ENCODE measurements at places on chromosomes 12 and 14.
A peak's percentile ranks its signal among the peaks of the same experiment; 100 is the strongest.

- DNase-seq, result peak; percentile 95
Observed at GRCh38 chr12:124518051-124518932, 49.1 kb downstream of the NCOR2 start.

DNA sequence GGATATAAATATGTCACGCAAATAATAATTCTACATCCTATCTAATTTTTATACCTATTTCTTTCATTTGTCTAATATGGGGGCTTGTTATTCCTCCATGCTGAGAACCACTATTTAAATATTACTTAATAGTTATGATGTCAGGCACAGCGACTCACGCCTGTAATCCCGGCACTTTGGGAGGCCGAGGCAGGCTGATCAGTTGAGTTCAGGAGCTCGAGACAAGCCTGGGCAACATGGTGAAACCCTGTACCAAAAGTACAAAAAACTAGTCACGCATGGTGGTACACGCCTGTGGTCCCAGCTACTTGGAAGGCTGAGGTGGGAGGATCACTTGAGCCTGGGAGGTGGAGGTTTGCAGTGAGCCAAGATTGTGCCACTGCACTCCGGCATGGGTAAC is 45.2 kb downstream of the GXYLT1 start:
- no peak for DNase-seq

- DNase-seq, result no peak
Observed at GRCh38 chr12:33546004-33546403, 106.4 kb upstream of the SYT10 start.

DNA sequence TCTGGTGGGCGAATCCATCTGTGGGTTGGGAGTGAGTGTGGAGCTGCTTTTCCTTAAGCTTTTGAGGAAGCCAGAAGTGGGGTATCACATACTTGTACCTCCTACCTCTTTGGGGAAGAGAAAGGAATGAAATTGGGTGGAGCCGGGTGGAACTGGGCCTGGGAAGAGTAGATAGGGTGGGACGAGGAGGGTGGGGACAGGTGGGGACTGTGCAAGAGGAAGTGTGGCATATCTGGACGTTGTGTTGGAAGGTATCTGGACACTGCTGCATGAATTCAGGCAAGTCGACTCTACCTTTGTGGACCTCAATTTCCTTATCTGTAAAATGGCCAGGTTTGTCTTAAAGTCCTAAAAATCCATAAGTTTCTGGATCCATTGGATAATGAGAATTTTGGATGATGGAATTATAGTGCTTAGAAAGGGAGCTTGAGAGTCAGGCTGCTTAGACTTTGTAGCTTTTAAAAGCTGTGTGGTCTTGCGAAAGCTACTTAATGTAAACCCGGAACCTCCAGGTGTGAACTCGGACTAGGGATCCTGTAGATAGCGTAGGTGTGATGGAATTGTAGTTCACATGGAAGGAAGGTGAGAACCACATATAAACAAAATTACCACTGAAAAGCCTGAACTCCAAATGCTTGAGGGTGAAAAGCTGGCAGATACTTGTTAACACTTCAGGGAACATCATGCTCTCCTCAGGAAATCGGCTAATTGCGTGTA is 2.1 kb downstream of the VRTN start:
- no peak for DNase-seq

GRCh38 chr12:66014818-66015217 is 115.7 kb downstream of the LLPH start:
- no peak for DNase-seq

- no peak for DNase-seq
Observed at GRCh38 chr14:32336702-32337101, 7.6 kb downstream of the AKAP6 start.

DNA sequence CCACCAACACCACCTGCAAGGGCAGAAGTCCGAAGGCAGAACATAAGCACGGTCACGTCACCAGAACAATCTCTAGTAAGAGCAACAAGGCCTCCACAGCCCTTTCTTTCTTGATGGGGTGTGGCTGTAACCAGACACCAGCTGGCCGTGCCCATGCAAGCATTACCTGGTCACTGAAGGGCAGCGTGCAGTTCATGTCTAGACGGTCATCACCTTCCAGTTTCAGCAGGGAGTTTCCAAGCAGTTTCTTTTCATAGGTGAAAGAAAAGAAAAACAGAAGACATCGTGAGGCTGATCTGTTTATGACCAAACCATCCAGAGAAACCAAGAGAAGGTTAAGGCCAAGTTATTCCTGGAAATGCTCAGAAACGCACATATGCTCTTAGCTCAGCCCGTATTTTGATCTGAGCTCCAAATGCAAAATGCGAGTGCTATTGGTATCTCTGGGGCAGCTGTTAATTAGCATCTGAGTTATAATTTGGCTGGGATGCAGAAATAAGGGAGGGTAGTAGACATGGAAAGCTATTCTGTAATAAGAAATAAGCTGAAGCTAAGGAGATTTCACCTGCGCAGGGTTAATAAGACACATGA is 42.5 kb downstream of the PRKAB1 start:
- no peak for DNase-seq

DNA sequence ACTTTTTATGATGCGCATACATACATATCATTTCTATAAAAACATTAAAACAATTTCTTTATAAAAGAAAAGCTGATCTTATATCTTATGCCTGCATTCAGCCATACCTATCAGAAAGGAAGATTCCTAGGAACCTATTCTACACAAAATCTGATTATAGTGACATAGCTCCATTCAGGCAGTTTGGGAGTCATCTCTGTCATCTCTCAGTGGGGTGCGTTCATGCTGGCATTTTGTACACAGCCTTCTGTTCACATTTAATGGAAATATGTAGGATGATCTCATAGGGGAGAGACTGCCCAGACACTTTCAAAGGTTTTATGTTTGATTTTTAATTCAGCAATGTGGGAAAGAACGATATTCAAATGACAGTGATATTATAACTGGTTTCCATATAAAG is 52.9 kb downstream of the ATL1 start:
- no peak for DNase-seq

- DNase-seq, result no peak
Observed at GRCh38 chr14:104142946-104143470, 4.6 kb downstream of the KIF26A start.

- no peak for DNase-seq
Observed at GRCh38 chr12:116945886-116946550, 35.3 kb downstream of the FBXW8 start.

GRCh38 chr12:6555018-6555691 is 687 bp downstream of the IFFO1 start:
- DNase-seq, result no peak

All from cardiac muscle cell (in vitro differentiated cells and primary cell).